ENCODE measurements at places on chromosomes 6 and 20.
A peak's percentile ranks its signal among the peaks of the same experiment; 100 is the strongest.

- DNase-seq = no peak
Observed at GRCh38 chr6:128097009-128097408, 196.2 kb upstream of the THEMIS start.

GRCh38 chr6:110664933-110665332, 150.3 kb downstream of the CDK19 start:
- no peak for DNase-seq

GRCh38 chr6:6362056-6362840, 41.8 kb upstream of the F13A1 start:
- no peak for DNase-seq

DNA sequence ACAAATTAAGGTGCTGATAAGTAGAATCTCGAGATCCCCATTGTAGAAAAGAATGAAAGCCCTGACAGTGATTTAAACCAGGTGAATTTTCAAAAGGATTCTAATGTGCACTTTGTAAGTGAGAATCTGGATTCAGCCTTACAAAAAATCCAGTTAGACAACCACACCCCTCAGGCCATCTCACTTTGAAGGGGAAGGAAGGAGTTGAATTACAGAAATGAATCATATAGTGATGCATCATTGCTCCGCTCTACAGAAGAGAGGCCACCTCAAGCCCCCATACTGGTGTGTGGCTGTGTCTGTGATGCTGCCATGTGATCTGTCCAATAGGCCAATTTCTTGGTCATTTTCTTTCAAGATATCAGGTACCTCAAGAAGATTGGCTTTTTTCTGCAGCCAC, 85.5 kb upstream of the NT5E start:
- DNase-seq = no peak

- DNase-seq = peak; percentile 99
Observed at GRCh38 chr6:8435093-8435844, at the start of gene SLC35B3. SLC35B3 (minus strand) TSS chr6:8435545.

GRCh38 chr6:106997392-106998158, 23.0 kb upstream of the CD24 start:
- DNase-seq = peak; percentile 32

DNA sequence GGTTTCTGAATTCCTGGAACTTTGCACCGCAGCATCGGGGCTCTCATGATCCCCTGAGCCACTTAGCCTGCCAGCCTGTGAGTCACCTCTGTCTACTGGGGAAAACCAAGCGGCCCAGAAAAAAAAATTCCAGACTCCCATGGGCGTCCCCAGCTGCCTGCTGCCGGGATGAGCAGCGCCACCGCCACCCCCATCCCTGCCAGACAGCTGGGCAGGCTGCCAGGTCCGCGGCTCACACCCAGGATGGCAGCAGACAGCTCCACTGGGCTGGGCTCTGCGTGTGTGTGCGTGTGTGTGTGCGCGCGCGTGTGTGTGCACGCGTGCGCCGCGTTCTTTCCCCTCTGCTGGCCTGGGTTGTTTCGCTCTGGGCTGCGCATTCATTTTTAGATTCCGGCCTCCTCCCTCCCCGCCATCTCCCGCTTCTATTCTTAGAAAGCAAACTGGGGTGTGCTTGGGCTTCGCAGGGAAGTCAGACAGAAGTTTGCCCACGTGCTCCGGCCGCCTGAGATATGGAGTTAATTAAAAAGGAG, 38.9 kb upstream of the PMEPA1 start:
- DNase-seq = peak; percentile 46

DNA sequence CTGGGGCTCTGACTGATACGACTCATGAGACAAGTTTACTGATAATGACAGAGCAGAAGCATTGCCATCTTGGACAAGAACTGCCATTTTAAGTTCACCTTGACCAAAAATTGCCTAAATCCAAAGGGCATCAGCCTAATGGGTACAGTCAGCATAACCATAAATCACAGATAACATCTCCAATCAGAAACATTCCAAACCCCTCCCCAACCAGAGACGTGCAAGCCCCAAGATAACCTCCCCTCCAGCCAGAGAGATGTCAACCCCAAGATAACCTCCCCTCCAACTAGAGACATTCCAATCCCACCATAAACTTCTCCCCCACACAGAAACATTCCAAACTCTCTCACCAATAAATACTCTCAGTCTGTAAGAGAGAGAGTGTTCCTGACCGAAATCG, 10.5 kb downstream of the GPLD1 start:
- DNase-seq = no peak

- DNase-seq = no peak
Observed at GRCh38 chr20:46694484-46694883, 5.2 kb upstream of the TP53RK start.
